Mammary epithelial cell (primary cell): ENCODE measurements at places on chromosomes 4 and X.

DNA sequence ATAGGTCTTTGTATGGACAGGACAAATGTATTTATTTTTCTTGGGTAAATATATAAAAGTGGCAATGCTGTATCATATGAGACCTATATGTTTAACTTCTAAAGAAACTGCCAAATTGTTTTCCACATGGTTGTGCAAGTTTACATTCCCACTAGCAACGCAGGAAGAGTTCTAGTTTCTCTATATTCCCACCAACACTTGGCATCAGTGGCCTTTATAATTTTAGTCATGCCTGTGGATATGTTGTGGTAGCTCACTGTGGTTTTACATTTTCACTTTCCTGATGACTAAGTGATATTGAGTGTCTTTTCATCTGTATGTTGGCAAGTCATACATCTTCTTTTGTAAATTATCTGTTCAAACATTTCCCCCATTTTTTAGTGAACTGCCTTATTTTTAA, 126.0 kb downstream of the EMCN start:
- peak; percentile 68 for DNase-seq

DNA sequence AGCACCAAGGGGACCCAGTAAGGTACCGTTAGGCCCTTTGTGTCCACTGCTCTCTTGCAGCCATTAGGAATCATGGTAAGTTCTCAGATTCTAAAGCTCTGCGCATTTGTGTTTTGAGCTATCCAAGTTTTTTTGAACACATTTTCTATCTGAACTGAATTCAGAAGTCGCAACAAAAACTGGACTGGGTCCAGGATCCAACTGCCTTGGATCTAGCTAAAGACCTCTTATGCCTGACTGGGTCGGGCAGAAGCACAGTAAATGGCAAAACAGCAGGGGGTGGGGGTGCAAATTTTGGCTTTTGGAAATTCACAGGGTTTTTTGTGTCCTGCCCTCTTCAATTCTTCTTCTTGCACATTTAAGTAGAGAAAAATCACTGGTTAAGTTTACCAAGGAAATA, 30.0 kb downstream of the RCHY1 start:
- no peak for DNase-seq

DNA sequence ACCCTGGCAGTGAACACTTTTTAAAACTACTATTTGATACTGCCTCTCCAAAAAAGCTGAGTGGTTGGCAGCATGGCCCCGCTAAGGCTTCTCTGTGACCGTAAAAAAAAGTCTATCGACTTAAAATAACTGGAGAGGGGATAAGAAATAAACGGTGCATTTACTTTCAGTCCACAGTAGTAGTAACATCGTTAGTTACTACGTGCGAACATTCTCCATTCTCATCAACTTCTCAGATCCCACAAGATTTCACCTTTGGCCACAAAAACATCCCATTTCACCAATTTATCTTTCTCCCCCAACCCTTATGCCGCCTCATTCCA, 524 bp upstream of the EXOSC9 start:
- no peak for DNase-seq

DNA sequence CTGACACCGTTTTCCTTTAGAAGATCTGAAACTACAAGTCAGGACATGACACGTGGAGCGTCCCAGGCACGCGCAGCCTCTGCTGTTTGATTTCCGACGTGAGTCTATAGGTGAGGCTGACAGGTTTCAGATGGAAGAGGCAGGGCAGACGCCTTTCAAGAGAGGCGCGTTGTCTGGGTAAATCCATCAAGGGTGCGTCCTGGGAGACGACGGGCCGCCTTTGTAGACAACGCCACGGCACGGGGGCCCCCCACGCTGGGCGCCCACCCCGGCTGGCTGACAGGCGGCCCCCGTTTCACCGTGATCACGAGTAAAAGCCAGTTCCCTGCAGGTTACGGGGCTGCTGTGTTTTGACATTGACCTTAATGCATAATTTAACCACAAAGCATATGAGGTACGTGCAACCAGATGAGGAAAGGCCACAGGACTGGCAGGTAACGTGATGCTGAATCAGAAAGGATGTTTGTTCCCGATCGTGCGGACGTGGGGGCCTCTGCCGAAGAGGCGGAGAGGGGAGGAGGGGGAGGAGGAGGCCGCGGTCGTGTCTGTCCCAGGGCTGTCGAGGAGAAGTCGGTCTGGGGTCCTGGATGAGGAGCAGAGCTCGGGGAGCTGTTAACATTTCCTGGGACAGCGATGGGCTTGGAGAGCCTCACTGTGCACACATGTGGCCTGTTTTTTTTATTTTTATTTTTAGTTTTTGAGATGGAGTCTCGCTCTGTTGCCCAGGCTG, 51.1 kb upstream of the PPP2R3B start:
- DNase-seq = peak; percentile 45

DNA sequence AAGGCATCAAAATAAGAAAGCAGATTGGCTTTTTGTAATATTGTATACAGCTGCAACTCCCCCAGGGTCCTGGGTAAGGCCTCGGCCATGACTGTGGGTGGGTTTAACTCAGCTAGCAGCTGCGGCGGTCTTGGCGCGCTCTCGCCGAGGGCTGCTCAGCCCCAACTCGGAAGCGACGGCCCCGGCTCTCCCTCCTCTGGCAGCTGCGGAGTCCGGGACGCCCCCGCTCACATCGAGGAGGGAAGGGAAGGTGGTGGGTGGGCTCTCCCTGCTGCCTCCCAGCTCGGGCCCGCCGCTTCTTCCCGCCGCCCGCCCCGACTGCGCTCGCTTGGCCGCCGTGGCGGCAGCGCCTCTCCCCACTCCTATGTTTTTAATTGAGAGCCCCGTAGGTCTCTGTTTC, 51.2 kb downstream of the GPR50 start:
- DNase-seq = no peak

DNA sequence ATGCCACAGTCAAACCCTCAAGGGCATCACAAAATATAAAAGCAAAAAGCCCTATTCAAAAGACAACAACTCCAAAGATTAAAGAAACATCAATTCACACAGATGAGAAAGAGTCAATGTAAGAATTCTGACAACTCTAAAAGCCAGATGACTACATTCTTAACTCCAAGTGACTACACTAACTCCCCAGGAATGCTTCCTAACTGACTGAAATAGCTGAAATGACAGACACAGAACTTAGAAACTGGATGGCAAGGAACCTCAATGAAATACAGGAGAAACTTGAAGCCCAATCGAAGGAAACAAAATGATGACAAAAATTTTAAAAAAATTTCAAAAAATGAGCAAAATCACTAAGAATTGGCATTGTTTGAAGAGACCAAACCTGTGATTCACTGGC, 1047.6 kb upstream of the PCDH10 start:
- no peak for DNase-seq

DNA sequence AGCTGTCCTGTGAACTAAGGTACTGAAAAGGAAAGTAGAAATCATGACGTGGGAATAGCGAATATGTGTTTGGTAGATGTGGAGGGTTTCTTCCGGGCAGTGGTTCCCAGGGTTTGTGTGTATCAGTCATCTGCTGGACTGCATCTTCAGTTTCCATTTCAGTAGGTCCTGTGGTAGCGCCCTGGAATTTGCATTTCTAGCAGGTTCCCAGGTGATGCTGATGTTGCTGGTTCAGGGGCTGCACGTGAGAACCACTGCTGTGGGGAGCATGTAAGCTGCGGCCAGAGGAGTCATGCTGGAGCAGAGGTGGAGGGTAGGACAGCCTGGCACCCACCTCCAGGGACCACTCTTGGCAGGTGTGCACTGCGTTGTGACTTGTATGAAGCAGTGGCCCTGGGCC, 47.1 kb downstream of the ARHGAP10 start:
- DNase-seq = no peak

DNA sequence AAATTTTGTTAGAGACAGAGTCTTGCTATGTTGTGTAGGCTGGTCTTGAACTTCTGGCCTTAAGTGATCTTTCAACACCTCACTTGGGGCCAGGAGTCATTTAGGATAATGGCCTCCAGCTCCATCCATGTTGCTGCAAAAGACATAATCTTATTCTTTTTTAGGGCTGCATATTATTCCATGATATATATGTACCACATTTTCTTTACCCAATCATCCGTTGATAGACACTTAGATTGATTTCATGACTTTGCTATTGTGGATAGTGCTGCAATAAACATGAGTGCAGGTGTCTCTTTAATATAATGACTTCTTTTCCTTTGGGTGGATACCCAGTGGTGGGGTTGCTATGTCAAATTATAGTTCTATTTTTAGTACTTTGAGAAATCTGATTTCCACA, 140.9 kb upstream of the LCORL start:
- DNase-seq = no peak

DNA sequence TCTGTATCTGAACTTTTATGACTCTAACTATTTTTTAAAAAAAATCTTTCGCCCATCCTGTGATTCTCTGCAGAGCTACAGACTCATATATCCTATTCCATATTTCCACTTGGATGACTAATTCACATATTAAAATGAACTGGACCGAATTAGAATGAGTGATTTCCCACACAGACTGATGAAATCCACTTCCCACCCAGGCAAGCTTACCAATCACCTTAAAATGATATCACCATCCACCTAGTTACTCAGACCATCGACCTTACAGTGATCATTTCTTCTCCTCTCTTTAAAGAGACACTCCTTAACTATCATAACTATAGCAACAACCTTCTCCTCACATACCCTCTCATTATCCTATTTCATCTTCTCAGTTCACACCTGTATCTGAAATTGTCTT, 34.1 kb upstream of the GUCY1B1 start:
- DNase-seq = no peak

DNA sequence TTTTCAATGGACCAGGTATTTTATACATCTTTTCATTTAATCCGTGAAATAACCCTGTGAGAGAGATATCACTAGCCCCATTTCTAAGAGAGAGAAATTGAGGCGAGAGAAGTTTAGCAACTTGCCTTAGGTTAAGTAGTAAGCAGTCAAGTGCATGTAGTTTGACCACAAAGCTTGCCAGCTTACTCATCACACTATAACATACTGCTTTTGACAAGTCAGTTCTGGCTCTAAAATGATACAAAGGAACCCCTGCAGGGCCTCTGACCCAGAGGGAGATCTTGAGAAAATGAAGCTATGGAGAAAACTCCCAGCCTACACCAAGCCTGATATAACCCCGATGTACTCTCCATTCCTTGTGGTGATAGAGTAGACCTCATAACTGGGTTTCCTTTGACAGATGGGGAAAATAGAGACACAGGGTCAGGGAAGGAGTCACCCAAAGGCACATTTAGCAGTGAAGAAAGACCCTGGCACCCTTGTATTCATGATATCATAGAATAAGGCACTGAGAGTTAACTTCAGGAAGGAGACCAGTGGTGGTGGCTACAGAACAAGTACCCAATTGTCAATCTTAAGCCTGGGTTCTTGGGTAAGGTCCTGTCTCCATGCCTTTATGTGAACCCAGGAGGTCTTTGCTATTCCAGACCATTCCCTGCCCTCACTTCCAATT, 60.2 kb upstream of the MSN start:
- peak; percentile 71 for DNase-seq

GRCh38 chr4:65661471-65661870, 8.8 kb downstream of the EPHA5 start:
- no peak for DNase-seq

GRCh38 chrX:103791228-103791627, 14.6 kb downstream of the PLP1 start:
- DNase-seq = no peak

DNA sequence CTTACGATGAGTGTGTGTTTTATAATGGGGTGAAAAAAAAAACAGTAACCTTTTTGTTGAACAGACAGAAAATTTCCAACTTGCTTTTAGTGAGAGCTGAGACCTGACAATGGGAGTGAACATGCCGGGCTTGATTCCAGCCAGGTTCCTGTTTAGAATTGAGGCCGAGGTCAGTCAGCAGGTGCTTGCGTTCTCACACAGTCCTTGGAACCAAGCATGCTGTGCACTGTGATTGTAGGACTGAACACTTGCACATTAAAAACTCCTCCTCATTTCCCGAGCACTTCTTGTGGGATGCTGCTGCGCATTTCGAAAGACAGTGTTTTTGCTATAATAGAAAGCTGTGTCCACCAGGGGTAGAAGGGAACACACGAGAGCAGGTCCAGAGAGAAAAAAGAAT, 51.8 kb downstream of the TMEM131L start:
- DNase-seq = no peak

GRCh38 chr4:78533854-78534253, 17.7 kb upstream of the ANXA3 start:
- DNase-seq = no peak

DNA sequence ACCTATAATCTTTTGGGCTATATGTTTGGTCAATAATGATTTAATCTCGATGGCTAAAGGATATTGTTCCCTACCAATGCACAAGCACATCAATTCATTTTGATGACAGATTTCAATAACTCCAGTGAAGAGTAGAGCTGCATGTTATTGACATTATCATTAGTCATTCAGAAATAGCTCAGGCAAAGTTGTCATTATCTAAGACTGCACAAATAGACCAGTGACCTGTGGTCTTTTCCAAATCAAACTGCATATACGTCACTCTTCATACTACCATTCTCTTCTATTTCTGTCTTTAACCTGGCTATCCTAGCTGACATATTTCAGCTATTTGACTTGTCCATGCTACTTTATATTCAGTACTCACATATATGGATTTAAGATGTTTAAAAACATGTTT, 1050.8 kb downstream of the C4orf33 start:
- no peak for DNase-seq

- no peak for DNase-seq
Measured at GRCh38 chr4:114323841-114324240, 274.8 kb upstream of the UGT8 start.

GRCh38 chr4:28482580-28483270, 1622.1 kb downstream of the STIM2 start:
- no peak for DNase-seq

DNA sequence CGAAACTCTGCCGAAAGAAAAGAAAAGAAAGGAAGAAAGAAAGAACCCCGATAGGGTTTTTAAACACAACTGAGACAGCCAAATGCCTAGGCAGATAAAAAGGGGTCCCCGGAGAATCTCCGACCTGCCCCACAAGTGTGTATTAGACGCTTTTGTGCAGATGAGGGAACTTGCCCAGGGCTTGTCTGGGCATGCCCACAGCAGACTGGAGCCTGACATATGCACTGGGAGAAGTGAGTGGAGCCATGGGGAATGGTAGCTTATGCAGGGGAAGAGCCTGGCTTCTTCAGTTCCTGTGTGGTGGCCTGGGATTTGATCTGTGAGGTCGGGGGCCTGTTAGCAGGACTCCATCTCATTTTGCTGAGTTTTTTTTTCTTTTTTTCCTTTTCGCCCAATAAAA, 199.0 kb downstream of the GPC3 start:
- peak; percentile 1 for DNase-seq

- no peak for DNase-seq
Measured at GRCh38 chrX:18931972-18932371, 51.9 kb downstream of the PHKA2 start.

GRCh38 chrX:24184018-24184417, 34.5 kb downstream of the ZFX start:
- no peak for DNase-seq

GRCh38 chr4:47184083-47184482, 152.7 kb downstream of the GABRB1 start:
- DNase-seq = no peak

DNA sequence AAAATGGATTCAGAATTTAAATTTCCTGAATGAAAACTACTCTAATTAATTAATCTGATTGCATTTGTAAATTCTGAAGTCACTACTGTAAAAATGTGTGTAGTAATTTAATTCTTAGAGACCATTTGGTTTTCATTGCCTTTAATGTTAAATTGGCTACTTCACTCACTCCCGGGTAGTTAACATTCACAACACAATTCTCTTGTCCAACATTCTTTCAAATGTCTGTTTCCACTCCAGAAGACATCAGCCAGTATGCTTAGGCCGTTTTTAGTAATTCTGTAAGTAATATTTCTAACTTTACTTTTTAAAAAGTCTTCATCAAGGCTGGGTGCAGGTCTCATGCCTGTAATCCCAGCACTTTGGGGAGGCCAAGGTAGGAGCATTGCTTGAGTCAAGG, 21.3 kb upstream of the USP46 start:
- no peak for DNase-seq
